Stimulated activated CD4-positive, alpha-beta T cell treated with anti-CD3 and anti-CD28 coated beads, TNF-alpha, amount 100 ng/mL, for 24 hours (primary cell): ENCODE measurements at places on chromosomes 6 and 20.

DNA sequence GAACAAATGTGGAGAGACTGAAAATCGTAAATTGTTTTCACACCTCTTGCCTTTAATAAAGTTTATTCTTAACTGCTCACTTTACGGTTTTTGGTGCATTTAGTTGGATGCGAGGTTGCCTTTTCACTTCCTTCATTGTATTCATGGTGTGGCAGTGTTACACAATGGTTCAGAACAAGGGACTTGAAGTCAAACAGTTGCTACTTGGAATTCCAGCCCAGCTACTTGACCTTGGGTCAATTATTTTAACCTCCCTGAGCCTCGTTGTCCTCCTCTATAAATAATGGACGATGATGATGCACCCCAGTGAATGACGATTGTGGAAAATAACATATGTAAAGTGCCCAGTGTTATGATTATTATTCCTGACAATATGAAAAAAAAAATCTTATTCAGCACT lies 72.3 kb downstream of the CARMIL1 start:
- no peak for DNase-seq

GRCh38 chr6:142152746-142153145 lies 5.7 kb downstream of the VTA1 start:
- no peak for DNase-seq

DNA sequence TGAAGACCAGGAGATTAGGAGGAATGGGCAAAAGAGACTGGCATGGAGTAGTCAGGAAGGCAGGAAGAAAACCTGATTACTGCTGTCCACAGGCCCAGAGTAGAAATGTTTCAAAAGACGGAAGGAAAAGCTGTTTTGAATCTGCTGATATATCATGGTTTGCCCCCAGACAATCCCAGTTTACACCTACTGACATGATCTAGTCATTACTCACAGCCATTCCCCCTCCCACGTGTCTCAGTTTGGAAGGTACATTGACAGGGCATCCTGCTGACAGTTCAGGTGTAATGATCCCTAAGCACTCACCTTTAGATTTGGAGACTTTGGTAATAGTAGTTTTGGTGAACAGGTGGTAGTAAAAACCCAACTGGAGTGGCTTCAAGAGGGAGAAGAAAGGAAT lies 9.8 kb upstream of the TXNDC5 start:
- no peak for DNase-seq

DNA sequence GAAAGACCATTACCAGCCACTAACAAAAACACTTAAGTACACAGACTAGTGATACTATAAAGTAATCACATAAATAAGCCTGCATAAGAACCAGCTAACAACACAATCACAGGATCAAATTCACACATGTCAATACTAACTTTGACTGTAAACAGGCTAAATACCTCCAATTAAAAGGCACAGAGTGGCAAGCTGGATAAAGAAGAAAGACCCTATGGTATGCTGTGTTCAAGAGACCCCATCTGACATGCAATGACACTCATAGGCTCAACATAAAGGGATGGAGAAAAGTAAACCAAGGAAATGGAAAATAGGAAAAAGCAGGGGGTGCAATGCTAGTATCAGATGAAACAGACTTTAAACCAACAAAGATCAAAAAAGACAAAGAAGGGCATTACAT lies 631.8 kb upstream of the NOX3 start:
- DNase-seq, result no peak

DNA sequence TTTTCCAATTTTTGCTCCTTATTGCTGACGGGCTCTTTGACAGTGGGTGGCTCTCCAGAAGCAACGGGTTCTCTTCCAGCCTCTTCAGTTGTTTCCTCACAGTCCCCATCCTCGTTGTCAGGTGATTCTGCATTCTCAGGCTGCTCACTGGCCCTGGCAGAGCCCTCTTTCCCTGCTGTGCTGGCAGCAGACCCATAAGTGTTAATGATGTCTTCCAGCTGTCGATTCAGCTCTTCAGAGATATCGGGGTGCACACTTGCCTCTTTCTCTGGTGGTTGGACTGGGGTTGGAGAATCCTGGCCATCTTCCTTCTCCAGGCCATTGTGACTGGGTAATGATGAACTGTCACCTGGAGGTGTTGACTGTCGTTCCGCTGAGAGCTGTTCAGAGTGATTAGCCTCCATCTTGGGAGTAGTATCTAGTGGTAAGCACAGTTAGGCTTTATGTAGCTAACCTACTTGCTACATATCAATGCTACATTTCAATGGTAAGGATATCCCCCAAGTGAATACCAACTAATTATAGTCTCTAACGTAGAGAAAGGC lies 3.2 kb downstream of the TXLNB start:
- no peak for DNase-seq

DNA sequence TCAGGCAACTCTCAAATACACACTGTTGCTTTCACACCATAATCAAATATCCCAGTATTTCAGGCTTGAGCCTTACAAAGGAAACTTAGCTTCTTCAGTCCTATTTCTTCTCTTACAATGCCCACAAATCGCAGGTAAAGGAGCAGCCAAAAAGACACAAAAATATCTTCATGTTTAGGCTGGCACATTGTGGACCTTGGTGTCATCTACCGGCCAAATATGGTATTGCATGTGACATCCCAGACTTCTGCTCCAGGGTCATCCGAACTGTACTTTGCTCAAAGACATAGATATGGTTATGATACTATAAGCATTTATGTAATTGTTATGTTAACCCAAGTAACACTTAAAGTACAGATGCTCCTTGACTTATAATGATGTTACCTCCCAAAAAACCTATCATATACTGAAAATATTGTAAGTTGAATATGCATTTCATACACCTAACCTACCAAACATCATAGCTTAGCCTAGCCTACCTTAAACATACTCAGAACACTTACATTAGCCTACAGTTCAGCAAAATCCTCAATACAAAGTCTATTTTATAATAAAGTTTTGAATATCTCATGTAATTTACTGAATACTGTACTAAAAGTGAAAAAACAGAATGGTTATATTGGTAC lies 4.6 kb downstream of the OR2H2 start:
- peak; percentile 20 for DNase-seq

- no peak for DNase-seq
These were observed 105.9 kb downstream of the CDKAL1 start for GRCh38 chr6:20640181-20640580.

DNA sequence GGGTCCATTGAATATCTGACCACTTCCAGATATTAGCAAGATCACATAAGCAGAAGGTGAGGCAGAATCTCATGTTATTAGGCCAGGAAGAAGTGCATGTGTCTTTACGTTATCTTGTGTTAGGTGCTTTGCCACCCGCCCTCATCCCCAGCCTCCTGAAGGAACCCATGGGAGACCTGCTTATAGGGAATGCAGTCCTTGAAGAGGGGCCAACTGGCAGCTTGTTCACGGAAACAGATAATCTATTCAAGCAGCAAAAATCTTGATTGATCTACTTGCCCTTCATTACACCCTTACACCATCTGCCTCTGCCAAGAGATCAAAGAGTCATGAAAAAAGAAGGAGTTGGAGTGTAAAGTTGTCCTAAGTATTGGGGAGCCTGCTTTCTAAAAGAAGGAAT lies 576.4 kb downstream of the HTR1B start:
- DNase-seq, result no peak

GRCh38 chr20:47318586-47319516 lies 37.6 kb downstream of the ZMYND8 start:
- DNase-seq, result no peak

DNA sequence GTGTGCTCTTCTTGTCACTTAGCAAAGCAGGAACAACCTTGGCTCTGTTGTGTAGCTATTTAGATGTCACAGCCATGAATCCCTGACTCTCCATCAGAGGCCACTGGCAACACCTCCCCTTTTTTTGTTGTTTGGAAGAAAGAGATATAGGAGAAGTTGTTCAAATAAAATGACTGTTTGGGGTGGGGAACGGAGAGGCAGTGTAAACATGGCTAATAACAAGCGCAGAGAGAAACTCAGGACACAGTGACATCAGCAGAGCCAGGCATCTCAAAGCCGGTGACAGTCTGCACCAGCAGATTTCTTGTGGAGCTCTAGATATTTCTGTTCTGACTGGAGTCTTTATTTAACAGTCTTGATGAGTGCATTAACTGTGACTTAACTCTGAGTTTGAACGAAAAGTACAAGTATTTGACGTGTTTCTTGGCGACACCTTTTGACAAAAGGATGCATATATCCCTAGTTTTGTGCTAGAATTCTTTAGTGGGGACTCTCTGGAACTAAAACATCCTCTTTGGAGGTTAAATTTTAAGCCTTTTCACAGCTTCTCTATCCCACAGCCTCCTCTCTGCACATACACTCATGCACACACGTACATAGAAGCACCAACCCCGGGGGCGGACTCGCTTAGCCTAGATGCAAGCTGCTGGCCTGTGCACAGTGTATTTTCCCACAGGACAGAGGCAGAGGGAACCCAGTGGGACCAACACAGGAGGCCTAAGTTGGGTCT lies 53.8 kb downstream of the ADAT2 start:
- no peak for DNase-seq

- no peak for DNase-seq
These were observed 33.0 kb upstream of the LRRN4 start for GRCh38 chr20:6086868-6087267.

- DNase-seq, result no peak
These were observed 147.6 kb upstream of the TMEM170B start for GRCh38 chr6:11389977-11390376.

- no peak for DNase-seq
These were observed 143.2 kb downstream of the MCHR2 start for GRCh38 chr6:99850841-99851240.

DNA sequence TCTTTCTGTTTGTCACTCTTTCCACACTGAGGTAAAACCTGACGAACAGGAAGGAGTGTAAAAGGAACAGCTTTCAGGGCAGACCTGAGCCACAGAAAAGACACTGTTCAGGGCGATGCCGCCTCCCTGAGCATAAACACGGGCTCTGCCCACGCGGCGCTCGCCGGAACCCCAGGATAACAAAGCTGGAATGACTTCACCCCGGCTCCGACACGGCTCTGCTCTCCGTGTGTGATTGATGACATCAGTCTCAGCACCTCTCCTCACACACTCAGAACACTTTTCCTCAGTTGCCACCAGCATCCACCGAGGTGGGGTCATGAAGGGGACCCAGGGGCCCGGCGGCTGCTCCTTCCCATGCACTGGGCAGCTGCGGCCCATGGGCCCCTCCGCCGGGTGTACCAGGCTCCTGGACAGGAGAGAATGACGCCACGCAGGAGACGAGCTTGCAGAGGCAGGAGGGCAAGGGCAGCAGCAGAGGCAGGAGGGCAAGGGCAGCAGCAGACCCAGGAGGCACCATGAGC lies 43.6 kb downstream of the DLL1 start:
- DNase-seq, result no peak

- no peak for DNase-seq
These were observed 1.7 kb upstream of the GMPR start for GRCh38 chr6:16236631-16237199.

DNA sequence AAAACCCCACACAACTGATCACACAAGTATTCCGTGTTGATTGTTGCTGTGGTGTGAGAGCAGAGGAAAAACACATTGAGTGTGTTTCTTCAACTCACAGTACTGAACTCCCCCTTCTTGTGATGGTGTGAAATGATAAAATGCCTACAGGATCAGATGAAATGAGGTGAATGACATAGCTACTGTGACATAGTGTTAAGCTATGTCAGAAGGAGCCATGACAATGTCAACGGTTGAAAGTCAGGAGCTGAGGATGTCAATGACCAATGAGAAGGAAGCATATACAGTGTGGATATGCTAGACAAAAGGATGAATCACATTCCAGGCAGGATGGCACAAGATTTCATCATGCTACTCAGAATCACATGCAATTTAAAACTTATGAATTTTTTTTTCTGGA lies 38.8 kb downstream of the WASF1 start:
- DNase-seq, result no peak

DNA sequence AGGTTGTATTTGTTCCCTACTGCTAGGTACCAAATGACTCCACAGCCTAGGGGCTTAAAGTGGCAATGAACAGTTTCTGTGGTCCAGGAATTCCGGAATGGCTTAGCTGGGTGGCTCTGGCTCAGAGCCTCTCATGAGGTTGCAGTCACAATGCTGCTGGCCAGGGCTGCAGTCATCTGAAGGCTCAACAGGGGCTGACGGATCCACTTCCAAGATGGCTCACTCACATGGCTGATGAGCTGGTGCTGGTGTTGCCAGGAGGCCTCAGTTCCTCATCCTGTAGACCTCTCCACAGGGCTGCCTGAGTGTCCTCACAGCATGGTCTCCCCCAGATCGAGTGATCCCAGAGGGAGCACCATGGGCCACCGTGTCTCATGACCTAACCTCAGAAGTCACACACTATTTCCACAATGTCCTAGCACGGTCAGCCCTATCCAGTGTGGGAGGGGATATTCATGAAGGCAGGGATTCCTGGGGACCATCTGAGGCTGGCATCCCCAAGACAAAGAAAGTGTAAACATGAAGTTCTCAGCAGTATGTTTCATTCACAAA lies 19.0 kb upstream of the BPI start:
- no peak for DNase-seq

DNA sequence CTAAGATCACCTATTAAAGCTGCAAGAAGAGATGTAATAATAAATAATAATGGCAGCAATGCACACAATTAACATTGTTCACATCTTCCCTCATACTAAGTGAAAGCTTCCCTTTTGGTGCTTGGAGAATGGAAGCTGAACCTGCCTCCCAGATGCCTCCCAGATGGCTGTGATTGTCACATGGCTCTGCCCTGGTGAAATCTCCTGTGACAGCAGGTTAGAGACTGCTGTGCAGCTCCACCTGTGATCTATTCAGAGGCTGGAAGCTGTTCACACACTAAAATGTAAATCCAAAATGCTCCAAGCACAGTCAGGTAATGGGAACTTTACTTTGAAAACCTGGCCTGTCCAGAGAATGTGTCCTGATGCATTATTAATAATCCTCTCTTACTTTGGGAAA lies 41.7 kb upstream of the RGS17 start:
- no peak for DNase-seq

DNA sequence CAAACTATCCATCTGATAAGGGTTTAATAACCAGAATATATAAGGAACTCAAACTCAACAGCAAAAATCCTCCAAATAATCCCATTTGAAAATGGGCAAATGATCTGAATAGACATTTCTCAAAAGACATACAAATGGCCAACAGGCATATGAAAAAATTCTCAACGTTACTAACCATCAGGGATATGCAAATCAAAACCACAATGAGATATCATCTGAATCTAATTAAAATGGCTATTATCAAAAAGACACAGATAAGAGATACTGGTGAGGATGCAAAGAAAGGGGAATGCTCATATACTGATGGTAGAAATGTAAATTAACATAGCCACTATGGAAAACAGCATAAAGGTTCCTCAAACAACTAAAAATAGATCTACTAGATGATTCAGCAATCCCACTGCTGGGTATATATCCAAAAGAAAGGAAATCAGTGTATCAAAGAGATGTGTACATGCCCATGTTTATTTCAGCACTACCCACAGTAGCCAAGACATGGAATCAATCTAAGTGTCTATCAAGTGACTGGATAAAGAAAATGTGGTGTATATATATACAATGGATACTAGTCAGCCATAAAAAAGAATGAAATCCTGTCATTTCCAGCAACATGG lies 6.1 kb upstream of the BRD2 start:
- no peak for DNase-seq

DNA sequence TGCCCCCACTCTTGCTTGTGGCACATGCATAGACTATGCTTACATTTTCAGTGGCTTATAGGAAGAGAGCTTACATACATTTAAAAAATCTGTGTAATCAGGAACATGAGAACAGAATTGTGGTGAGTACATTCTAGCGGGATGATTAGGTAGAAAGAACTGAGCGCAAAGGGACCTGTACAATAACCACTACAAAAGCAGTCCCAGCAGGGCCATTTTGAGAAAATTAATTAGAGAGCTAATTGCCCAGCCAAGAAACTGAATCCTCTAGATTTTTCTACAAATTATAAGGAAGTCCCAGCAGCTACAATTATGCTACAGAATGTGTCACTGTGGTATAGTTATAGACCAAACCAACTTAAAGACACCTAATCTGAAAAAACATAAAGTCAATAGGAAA lies 105.6 kb upstream of the TNFAIP3 start:
- DNase-seq, result no peak
